Activated CD4-positive, CD25-positive, alpha-beta regulatory T cell (primary cell): ENCODE measurements at places on chromosomes 6 and 20.

DNA sequence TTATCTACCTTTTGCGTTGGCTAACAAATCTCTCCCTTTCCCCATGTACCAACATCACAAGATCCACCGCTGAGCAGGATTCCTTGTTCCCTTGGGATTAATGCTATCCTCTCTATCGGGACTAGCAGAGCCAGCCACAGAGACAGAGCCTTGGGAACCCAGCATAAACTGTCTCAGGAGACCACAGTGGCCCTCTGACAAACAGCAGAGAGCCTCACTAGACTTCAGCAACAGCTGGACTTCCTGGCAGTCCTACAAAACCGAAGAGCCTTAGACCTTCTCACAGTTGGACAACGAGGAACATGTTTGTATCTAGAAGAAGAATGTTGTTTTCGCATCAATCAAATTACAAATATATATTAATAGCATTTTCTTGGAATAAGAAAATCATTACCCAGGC is 39.6 kb upstream of the POU5F1 start:
- DNase-seq = no peak

DNA sequence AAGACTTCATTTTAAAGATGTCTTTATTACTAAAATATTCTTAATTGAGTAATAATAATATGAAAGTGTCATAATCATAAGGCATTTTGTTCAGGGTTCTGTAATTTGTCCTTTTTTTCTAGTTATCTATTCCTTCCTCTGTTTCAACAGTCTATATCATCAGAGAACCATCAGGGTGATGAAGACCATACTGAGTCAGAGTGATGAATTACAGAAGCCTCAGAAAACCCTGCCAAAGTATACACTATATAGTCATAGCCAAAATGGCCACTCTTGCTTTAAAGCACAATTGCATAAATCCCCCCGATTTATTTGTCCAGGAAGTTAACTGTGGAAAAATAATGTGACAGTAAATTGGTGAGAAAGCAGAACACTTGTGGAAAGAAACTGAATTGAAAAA is 735.0 kb downstream of the EPHA7 start:
- no peak for DNase-seq

DNA sequence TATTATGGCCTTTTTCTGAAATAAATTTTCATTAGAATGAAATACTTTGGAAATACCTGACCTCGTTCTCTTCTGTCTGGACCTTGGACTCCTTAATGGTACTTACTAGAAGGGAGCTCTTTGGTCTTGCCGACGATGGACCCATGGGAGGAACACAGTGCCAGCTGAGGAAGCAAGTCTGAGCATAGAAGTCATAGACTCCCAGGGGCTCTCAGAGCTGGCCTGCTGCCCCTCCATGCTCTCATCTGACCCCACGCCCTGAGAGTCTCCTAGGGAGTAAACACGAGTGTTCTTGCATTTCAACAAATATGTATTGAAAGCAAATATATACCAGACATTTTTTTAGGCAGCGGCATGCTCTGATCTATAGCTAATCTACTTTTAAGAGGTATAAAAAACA is 87.8 kb downstream of the PLEKHG1 start:
- DNase-seq = no peak

DNA sequence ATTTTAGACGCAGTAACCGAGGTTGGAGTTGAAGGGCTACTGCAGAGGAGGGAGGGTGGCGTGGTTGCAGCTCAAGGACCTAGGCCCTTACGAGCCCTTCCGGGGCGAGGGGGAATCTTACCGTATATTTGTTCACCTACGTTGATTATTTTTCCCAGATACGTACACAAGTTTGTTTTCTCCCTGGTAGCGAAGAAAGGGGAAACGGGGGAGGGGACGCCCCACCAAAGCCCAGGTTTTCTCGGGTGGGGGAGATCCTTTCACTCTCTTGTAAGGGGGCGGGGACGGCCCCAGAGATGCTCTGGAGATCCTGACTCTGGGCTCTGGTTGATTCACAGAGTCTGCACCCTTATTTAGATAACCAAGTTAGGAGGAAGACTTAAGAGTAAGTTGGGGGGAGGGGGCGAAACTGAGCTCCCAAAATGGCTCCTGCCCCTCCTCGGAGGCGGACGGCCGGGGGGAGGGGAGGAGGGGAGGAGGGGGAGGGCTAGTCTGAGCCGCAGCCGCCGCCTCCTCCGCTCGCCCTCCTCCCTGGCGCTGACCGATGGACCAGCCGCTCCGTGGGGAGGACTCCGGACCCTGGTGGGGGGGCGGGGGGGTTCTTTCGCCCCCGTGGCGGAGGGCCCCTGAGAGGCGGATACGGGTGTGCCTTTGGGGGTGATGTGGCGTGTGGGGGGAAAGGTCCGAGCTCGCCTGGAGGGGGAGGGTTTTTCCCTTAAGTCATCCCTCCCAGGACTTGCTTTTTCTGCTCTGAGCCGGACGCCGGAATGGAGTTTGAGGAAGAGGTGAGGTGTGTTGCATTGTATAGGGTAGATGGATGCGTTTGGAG is 2.2 kb downstream of the BRD2 start:
- peak; percentile 65 for DNase-seq

GRCh38 chr6:132607544-132608233 is 16.4 kb downstream of the TAAR2 start:
- DNase-seq = no peak

- no peak for DNase-seq
Observed at GRCh38 chr20:31602779-31603441, 2.2 kb upstream of the ID1 start.

DNA sequence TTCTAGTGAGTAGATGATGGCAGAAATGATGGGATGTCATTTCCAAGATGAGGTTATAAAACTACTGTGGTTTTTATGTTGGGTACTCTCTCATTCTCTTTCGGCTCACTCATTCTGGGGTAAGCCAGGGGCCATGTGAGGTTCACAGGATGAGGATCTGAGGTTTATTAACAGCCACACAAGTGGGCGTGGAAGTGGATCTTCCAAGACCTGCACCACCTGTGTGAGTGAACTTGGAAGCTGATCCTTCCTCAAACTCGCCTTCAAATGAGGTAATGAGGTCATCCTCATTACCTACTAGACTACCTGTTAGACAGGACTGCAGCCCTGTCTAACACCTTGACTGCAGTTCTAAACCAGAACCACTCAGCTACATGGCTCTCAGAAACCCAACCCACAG is 45.1 kb upstream of the TAGAP start:
- DNase-seq = no peak

- no peak for DNase-seq
Observed at GRCh38 chr6:134309983-134310605, 7.8 kb downstream of the SGK1 start.

GRCh38 chr6:170160628-170161611 is 130.0 kb downstream of the DLL1 start:
- DNase-seq = no peak

DNA sequence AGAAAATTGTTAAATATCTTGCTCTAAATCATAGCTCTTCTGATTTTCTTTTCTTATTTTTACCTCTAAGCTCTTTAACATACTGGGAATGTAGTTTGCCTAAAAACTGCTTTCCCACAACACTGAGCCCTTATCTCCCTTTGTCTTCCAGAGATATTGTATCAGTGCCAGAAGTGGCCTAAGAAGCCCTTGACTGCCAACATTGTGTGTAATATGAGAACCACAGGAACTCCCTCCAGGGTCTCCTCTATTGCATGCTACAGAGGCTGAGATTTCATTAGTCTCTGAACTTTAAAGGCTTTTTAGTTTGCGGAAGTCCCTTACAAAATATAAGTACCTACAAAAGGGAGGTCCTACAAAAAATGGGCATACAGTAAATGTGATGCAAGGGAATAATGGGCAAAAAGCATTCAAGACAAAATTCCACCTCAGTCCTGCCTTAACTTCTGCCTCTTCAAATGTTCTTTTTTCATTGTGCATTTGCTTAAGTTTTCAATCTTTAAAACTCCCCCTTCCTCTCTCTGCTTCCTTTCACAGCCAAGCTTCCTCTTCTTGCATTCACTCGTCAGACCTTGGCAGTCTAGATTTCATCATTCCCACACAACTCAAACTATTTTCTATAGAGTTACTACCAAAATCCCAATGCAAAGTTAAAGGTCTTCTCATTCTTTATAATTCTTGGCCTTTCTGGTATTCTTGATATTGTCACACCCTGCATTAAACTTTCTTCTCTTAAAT is 76.5 kb downstream of the ADGRG6 start:
- no peak for DNase-seq

DNA sequence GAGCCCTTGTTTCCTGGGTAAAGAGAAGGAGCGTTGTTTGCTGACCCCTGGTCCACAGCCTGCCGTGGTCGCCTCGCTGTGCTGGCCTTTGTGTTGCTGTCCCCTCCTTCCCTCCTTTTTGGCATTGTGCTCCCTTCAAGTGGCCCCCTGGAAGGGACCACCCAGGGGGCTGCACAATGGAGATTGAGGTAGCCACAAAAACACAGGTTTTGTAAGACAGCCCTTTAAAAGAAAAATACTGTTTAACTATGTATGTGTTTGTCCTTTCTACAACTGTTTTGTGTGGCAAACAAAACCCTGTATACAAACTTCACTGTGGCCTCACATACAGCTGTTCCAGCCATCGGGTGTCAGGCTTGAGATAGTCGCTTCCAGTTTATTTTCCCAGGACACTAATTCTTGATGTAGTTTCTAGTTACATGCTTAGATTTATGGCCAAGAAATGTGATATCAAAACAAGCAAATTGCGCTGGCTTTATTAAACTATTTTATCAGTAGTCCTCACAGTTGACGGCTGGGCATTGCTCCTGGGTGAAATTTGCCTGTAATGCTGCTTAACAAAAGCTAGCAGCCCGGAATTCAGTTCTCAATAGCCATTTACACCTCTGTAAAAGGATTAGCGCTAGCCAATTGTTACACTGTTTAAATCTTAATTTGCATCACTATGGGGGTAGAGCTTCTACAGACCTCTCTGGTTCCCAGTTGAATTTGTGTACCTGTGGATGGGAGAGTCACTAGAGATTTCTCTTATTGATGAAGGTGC is 64.1 kb downstream of the KIZ start:
- DNase-seq = no peak

- no peak for DNase-seq
Observed at GRCh38 chr6:33610779-33611732, 10.1 kb upstream of the ITPR3 start.

DNA sequence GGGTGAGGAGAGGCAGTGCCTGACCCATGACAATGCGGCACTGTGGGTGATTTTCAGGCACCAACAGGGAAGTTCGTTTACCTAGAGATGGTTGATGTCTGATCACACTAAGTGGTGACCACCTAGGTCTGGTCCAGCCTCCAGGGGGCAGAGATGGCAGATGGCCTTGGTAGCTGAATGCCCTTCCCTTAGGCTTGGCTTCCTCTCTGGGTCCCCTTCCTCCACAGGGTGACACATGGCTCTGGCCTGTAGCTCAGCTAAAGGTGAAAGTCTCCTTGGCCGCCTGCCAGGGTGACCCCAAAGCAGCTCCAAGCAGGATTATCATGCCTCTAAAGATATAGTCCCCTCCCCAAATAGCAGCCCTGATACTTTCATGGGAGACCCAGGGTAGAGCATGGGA is 6.4 kb downstream of the GDAP1L1 start:
- DNase-seq = no peak

DNA sequence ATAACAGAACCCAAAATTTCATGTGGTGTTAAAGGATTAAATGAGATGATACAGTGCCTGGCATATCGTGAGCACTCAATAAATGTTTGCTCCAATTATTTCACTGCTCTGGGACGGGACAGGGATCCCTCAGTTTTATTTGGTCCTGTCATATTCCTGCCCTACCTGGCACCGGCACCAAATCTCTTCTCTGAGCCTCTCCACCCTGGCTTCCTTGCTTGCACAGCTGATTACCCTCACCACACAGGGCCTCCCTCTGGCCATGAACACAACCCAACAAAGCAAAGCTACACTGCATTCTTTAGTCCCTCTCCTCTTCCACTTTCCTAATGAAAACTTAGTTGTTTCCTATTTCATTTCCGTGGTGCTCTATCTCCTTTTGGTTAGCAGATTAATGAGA is 16.4 kb downstream of the CHD6 start:
- no peak for DNase-seq

- no peak for DNase-seq
Observed at GRCh38 chr6:109793021-109793420, 101.9 kb downstream of the FIG4 start.

GRCh38 chr6:107787589-107787960 is 36.5 kb downstream of the SCML4 start:
- no peak for DNase-seq

GRCh38 chr6:145212813-145213212 is 522.5 kb downstream of the EPM2A start:
- DNase-seq = no peak

GRCh38 chr20:58992911-58993310 is 11.9 kb downstream of the NELFCD start:
- no peak for DNase-seq

- no peak for DNase-seq
Observed at GRCh38 chr6:160043784-160044183, 74.9 kb downstream of the IGF2R start.

GRCh38 chr6:44110005-44110676 is 17.1 kb downstream of the MRPL14 start:
- no peak for DNase-seq

DNA sequence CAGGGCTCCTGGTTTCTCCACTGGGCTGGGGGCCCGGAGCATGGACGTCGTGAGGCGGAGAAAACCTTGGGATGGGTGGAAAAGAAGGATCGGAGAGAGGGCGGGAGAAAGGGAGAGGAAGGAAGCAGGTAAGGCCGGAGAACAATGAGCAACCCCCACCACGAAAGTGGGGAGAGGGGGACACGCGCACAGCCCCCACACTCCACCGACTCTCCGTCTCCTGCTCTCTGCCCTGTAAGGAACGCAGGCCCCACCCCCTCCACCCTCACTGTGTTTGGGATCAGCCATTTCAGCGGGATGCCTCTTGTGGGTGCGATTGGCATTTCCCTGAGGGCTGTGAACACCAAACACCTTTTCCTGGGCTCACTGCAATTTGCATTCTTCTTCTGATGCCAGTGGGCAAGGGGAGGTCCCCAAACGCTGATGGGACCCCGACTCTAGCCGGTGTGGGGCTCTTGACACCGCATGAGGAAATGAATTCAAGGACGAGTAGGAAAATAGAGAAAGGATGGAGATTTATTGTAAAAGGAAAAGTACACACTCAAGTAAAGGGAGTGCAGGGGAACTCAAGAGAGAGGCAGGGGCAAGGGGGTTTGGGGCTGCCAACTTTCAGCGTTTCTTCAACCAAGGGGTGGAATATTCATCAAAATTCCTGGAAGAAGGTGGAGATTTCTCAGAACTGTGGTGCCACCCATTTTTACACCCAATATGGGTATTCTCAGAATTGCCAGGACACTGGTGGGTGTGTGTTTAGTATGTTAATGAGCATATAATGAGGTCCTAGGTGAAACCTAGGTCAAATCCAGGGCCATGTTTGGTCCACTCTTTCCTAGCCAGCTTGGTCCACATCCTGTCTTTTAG is 13.1 kb upstream of the RAET1L start:
- no peak for DNase-seq
